GM03348 (cell line): ENCODE measurements at places on chromosomes 5 and 9.

DNA sequence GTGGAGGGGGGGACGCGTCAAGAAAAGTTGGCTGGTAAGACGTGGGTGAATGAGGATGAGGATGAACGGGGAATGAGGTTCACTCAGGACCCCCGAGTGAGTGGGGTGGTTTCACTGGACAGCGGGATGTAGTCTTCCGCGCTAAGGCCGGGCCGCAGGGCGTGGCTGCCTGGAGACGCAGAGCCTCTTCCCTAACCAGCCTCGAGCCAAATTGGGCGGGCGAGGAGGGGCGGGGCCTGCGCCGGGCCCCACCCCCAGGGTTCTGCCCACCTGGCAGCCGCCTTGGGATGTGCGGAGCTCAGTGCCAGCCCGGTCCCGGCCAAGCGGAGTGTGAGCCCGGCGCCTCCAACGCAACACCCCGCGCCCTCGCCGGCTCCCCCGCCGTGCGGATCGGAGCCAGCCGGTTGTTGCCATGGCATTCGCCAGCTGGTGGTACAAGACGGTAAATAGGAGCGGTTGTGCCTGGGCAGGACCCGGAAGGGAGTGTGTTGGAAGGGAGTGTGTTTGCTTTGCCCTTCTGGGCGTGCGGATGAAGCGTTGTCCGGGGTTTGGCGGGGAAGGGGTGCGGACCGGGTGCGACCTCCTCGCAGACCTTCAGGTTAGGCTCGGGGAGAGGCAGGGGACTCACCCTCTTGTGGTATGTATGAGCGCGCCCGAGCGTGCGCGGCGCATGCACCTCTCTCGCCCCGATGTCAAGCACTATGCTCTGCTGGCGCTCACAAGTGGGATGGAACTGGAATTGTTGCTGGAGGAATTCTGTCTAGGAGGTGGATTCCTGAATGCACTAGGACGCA is 746 bp downstream of the CAST start:
- DNase-seq, result peak; percentile 97

- DNase-seq, result no peak
Measured at GRCh38 chr9:107919263-107919662, 429.7 kb upstream of the KLF4 start.

- no peak for DNase-seq
Measured at GRCh38 chr9:130728721-130729120, 35.1 kb downstream of the EXOSC2 start.

GRCh38 chr5:32020271-32020670 is 153.8 kb downstream of the GOLPH3 start:
- no peak for DNase-seq
